ENCODE measurements at places on chromosomes 6 and 20.
A peak's percentile ranks its signal among the peaks of the same experiment; 100 is the strongest.

GRCh38 chr20:5928836-5929715, 21.3 kb downstream of the TRMT6 start:
- no peak for DNase-seq

DNA sequence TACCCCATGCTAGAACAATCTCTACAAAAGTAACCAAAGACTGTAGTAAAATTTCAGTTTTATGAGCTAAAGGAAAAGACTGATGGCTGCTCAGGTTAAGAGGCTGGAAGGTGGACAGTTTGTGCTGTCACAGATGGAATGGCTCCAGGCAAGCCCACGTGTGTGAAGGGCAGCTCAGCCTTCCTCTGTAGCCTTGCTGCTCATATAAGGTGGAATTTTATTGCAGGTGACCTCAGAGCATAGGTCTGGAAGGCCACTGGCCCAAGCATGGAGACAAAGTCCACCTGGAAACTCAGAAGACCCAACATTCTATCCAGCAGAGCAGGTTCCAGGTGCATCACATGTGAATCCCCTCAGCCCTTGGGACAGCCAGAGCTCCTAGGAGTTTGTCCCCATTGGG, 53.6 kb downstream of the KAT14 start:
- DNase-seq: no peak

DNA sequence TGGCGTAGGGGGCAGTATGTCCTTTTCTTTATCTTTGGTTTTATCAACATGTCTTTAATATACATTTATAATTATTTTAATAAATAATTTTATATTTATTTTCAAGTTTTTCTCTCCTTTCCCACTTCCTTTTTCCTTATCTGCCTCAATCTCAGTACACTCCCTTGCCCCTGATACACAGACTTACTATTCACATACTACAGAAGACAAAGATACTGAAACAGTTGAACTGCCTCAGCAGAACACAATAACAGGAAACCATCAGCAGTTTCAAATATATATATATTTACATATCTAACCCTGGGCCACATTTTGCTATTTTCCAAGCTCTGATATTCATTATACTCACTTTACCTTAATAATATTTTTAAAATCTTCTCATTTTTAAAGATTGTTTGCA, 19.8 kb downstream of the IBTK start:
- no peak for DNase-seq

GRCh38 chr6:32148289-32149091, 3.2 kb downstream of the PRRT1 start:
- no peak for DNase-seq

- no peak for DNase-seq
These were observed 102.6 kb downstream of the KIF13A start for GRCh38 chr6:17884498-17885478.

DNA sequence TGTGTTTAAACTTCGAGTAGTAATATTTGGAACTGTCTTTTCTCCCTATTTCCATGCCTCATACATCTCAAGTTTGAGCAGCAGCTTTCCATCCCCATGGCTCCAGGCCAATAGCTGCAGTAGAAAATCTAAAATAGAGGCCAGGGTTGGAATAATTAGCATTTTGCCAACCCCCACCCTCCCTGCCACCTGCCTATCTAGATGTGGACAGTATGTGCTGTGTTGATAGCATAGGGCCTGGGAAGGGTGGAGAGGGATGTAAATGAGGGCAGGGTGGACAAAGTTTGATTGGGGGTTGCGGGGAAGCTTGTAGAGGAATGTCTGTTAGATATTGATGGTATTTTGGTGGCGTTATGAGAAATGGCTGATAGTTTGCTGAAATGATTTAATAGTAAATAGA, 5.6 kb downstream of the TOP1 start:
- no peak for DNase-seq

- DNase-seq: peak; percentile 65
These were observed at the start of gene B4GALT5 for GRCh38 chr20:49713753-49714712. Gene B4GALT5 (minus strand): TSS chr20:49713878. CDS start chr20:49713690, 188 bp downstream.

DNA sequence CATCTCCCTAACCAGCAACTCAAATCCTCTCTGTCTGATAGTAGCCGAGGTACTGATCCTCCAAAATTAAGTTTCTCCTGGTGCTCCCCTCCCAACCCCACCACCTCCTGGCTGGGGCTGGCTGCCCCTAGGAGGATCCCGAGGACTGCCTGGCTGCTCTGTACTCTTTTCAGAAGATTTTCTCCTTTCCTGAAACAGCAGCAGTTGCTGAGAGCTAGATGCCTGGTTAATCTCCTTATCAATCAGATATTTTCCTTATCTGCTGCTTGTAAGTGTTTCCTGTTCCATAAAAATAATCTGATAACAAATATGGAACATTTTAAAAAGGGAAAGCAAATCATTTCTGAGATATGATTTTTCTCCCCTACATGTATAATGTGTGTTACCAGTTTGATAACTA, 52.8 kb downstream of the ZMYND8 start:
- DNase-seq: no peak

DNA sequence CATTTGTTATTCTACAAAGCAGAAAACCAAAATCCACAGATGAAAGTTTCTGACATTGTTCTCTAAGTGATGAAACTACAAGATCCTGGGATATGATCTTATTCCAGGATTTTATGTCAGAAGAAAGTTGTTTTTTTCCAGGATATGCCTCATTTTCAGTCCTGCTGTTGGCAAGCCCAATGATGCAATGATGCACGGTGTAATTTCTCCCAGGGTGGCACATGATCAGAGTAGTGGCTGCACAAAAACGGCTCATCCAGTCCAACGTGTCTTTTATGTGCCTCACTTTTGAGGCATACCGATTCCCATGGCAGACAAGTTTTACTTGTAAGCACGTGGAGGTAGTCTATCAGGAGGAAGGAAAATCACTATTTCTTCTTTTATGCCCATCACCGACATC, 302.3 kb upstream of the JAG1 start:
- no peak for DNase-seq

DNA sequence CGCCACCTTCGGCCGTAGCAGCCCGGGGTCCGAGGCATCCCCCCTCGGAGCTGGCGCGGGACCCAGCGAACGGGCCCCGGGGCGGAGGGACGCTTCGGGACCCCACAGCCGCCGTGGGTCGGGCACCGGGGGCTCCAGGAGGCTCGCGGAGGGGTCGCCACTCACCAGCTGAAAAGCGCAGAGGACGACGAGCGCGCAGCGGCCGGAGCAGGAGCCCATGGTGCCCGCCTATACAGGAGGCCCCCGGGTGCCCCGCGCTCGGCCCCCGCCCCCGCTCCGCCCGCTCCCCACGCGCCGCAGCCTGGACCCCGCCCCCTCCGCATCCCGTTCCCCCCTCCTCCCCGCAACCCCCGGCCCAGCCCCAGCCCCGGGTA, at the start of gene NKAIN4:
Gene NKAIN4, minus strand, starts transcription at position 232 of the 374 bp plus-strand sequence. Its CDS starts 13 bp downstream, at position 219.
- DNase-seq: no peak

DNA sequence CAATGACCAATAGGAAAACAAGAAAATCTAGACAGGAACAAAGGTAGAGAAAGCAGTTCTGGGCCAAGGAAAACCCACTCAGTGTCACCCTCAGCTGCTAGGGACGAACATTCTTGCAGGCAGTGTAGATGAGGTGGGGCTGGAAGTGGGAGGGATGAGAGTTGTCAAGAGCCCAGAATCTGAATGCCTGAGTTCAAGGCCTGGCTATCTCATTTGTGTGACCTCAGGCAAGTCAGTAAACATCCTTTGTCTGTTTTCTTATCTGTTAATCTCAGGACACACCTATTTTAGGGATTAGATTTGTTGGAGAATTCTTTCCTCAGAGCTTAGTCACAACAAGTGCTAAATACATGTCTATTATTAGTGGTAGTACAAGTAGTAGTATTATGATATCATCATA, 50.9 kb upstream of the KIF16B start:
- no peak for DNase-seq

GRCh38 chr20:59221049-59221706, 57.6 kb downstream of the ZNF831 start:
- DNase-seq: no peak

DNA sequence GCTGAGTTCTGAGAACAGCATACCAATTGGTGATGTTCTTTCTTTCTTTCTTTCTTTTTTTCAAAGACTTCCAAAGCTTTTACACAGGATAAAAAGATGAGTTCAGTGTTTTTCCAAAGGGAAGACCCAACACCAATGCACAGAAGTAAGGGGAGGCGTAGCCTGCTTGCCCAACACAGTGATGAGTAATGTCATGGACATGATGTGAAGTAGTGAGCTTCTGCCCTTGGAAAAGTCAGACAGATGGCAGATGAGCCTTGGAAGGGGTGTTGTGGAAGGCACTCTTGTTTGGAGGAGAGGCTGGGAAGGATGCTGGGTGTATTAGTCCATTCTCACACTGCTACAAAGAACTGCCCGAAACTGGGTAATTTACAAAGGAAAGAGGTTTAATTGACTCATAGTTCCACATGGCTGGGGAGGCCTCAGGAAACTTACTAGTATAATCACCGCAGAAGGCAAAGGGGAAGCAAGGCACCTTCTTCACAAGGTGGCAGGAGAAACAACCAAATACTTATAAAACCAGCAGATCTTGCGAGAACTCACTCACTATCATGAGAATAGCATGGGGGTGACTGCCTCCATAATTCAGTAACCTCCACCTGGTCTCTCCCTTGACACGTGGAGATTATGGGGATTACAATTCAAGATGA, 12.6 kb downstream of the LRP11 start:
- no peak for DNase-seq

DNA sequence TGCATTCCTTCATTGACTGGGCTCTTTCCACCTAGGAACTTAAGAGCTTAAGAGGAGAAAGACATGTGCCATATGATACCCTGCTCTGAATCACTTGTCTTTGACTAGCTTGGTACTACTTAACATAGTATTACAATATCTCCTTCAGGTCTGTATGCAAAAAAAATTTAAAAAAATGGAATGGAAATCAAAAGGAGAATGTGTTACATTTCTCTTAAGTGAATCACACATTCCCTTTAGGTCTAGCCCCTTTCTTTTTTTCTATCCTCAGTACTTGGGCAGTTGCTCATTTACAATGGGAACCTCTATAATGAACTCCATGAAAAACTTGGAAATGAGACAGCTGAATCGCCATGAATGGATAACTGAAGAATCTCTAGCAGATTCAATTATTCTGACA, 53.8 kb downstream of the SLC35F1 start:
- DNase-seq: no peak

DNA sequence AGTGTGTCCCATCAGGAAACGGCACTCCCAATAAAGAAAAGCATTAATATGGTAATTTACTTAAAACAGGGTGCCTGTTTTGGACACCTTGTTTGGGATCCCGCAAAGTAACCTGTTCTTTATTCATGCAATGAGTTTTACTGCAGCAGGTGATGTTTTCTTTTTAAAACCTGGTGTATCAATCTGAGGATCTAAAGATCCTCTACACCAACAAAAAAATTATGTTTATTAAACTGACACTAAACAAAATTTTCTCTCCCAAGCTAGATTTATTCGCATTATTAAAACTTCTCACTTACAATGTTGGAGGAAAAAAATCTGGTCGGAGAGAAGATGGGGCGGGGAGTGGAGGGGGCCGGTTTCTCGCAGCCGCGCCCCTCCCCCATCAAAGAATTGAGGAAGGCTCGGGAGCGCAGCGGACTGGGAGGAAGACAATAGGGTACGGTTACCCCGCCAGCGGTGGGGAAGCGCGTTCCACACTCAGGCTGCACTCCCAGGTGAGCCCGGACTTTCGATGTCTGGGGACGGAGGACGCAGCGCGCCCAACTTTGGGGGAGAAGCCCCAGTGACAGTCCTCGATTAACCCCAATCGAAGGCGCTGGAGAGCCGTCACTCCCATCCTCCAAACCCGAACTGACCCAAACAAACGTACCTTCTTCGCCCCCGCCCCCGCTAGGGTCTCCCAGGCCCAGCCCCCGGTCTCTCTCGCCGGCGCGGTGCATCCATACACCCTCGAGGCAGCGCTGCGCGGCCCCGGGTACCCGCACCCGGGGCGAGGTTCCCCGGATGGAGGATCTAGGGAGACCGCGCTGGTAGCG, 1.3 kb downstream of the CD24 start:
- DNase-seq: peak; percentile 11

GRCh38 chr6:113182370-113183141, 674.6 kb upstream of the MARCKS start:
- no peak for DNase-seq

DNA sequence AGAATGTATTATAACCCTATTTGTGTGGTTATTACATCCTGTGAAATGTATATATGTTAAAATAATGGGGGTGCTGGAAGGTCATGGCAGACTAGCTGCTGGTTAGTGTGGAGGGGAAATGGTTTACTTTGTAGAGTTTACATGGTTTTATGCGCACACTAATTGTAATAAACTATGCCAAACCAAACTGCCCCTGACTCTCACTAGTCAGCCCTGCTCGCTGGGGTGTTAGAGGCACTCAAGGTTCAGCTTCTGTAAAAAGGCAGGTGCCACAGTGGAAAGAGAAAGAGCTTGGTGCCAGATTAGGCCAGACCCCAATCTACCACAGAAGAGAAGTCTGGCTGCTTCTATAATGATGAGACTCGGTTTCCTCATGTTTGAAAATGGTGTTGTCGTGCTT, 52.7 kb downstream of the GOPC start:
- DNase-seq: no peak

Data from NCI-H510A (cell line).